ENCODE measurements at places on chromosomes 3 and 15.

GRCh38 chr3:169430707-169431404 is 232.7 kb downstream of the MECOM start:
- no peak for DNase-seq

- no peak for DNase-seq
Observed at GRCh38 chr3:134964226-134964625, 169.2 kb downstream of the EPHB1 start.

DNA sequence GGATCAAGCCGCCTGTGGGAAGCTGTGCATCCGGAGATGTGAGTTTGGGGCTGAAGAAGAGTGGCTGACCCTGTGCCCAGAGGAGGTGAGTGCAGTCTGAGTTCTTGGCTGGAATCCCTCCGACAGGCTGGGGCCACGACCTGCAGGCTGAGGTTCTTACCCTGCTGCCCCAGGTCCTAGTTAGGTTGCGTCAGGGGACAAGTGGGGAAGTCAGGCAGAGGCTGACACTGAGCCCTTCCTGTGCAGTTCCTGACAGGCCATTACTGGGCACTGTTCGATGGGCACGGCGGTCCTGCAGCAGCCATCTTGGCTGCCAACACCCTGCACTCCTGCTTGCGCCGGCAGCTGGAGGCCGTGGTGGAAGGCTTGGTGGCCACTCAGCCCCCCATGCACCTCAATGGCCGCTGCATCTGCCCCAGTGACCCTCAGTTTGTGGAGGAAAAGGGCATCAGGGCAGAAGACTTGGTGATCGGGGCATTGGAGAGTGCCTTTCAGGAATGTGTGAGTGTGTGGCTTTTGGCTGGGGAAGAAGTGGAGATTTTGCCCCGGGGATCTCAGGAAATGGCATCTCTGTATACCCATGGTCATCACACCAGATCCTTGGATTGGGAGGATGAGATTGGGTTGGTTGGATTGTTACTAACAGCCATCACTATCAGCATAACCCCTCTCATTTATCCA is 1.3 kb downstream of the PPM1M start:
- DNase-seq: no peak

DNA sequence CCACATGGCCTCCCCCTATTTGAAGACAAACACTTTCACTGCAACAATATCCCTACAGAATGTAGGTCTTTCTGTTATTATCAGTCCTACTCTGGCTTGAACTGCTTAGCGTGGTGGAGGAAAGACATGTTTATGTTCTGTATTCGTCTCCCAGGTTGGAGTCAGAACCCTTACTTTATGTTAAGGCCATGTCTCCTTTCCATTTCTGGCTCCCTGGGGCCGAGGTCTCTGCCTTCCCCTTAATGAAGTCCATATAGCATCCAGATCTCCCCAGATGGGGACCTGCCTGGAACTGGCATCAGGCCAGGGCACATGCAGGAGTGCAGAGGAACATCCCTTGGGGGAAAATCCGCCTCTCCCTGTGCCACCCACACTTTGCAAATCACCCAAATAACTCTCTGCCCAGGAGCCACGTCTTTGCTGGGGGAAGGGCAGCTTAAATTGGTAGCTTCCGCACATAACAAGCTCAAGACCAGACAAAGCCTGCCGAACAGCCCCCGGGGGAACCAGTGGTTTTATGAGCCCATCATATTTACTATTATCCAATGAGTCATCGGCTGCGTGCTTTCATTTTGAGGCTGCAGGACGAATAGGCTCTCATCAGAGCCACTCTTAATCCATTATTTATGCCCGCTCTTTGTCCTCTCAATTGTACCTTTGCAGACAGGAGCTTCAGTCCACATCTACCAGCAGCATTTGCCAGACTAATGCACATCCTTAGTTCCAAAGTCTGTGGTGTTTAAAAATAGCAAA is 237.0 kb downstream of the UACA start:
- no peak for DNase-seq

DNA sequence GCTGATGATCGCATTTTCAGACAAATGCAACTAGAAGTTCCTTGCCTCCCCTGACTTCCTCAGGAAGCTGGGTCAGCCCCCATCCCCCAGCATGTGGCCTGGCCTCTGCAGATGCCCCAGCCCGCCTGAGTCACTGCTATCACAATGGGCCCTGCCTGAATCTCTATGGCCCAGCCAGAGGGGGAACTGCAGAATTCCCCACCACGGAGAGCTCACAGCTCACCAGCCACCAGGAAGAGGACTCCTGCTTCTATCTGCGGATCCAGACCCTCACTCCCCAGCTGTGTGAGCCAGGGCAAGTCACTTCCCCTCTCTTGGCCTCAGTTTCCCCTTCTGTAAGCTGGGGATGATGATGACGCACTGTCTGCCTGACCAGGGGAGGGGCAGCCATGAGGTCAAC is 6.9 kb downstream of the PLXND1 start:
- peak; percentile 92 for DNase-seq

DNA sequence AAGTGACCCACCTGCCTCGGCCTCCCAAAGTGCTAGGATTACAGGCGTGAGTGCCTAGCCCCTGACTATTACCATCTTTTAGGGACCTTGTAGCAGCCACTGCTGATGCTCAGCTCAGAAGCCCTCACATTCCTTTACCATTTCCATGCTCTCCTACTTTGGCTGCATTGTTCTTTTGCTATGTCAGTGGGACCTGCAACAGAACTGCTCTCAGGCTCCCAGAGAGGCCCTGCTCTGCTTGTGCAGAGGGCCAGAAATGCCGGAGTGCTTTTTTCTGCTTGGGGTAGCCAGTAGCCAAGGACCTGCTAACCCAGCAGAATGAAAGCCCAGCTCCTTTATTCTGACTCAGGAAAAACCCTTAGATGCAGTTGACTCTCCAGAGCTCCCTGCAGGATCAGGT is 18.3 kb upstream of the PROK2 start:
- DNase-seq: no peak

DNA sequence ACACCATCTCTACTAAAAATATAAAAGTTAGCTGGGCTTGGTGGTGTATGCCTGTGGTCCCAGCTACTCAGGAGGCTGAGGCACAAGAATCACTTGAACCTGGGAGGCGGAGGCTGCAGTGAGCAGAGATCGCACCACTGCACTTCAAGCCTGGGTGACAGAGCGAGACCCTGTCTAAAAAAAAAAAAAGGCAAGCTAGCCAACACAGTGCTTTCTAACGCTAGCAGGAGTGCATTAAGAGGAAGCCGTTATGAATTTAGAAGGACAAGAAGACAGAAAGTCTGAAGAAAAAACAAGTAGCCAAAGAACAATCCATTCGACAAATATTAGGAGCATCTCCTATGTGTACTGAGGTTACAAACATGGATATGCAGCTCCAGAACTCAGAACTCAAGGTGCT is 28.6 kb downstream of the BHLHE40 start:
- no peak for DNase-seq
